ENCODE measurements at places on chromosomes 3 and 15.

- DNase-seq = no peak
These were observed 31.3 kb upstream of the SACM1L start for GRCh38 chr3:45657853-45658252.

- DNase-seq = no peak
These were observed 677.8 kb downstream of the NTRK3 start for GRCh38 chr15:87578776-87579175.

DNA sequence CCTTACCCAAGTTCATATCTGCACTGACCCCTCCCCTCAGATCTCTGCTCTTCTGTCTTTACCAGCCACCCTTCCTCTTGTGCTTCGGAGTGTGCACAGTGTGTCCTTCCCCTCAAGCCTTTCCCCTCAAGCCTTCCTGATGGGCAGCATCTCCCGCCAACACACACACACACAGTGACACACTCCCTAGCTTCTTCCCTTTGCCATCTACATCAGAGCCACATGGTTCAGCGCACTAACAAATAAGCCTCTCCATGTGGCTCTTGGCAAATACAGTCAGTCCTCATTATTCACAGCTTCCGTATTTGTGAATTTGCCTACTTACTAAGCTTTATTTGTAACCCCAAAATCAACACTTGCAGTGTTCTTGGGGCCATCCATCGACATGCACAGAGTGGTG lies 37.5 kb downstream of the SH3BP5 start:
- DNase-seq = no peak

- no peak for DNase-seq
These were observed 58.5 kb downstream of the CEP63 start for GRCh38 chr3:134544316-134544715.

DNA sequence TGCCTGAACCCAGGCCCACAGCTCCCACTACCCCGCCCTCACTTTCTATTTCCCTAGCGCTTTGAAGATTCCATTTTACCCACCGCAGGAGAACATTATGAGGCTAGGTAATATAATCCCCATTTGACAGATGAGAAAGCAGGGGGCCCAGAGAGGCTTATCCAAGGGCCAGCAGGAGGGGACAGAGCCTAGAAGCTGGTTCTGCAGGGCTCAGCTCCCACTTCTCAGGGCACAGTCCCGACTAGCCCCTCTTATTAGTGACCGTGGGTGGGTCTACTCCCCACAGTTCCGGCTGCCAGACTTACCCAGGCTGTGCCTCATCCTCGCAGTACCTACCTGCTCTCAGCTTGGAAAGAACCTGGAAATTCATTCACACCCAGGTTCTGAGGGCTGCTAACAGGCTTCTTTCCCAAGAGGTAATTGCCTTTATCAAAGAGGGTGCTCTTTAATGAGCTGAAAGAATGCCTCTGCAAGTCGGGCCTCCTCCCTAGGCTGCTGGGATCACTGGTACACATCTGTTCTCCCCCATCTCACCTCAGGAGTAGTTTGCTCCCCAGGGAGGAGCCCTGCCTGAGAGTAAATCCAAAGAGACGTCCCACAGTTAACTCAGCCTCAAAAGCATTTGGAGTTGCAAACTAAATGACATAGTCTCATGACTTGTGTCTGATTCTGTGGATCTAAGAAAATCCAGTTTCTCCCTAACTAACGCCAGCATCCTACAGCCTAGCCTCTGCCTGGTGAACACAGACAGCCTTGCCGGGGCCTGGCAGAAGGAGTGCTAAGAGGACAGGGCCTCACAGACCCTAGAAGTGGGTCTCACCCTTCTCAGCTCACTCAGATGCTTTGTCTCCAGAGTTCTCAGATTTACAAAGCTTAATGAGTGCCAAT lies 125.0 kb downstream of the CHSY1 start:
- DNase-seq = no peak

- no peak for DNase-seq
These were observed 110.9 kb downstream of the ASB7 start for GRCh38 chr15:100713163-100713867.

- DNase-seq = no peak
These were observed 25.6 kb upstream of the ARL8B start for GRCh38 chr3:5096336-5097008.

- DNase-seq = no peak
These were observed 139.0 kb downstream of the FAM43A start for GRCh38 chr3:194824701-194825111.

GRCh38 chr15:86735247-86736040 lies 655.8 kb downstream of the AGBL1 start:
- DNase-seq = no peak
